ENCODE measurements at places on chromosomes 1 and 21. TPM values are rescaled to one million over a fixed set of nuclear protein-coding genes. Genes with fewer than 3 reads are reported as not detected.

DNA sequence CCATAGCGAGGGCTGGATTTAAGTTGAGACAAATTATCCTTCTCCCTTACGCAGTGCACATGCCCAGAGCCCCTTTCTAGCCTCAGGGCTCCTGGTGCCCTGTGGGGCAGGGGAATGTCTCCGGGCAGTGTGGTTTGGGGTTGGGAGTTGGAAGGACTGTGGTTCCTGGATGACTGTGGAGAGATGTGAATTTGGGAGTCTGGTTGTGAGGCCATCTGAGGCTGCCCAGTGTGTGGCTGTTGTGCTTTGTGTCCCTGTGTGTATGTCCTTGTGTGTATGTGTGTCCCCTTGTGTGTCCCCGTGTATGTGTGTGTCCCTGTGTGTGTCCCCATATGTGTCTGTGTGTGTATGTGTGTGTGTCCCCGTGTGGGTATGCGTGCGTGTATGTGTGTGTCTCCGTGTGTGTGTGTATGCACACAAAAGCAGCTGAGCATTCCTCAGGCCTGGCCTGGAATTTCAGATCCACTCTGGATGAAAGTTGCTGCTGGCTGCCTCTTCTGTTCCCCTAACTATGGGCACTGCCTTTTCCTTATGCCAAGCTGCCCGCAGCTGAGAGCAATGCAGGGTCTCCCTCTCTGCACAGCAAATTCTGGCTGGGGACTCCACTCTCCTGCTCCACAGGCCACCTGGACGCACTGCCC, 65.4 kb downstream of the UBIAD1 start:
- peaks cover 44% of the 10 kb centered on the region for H3K27me3 ChIP-seq
- H3K4me3 ChIP-seq, result no peak overlapping the region
- no peaks in the 10 kb centered on the region for H3K4me1 ChIP-seq

CD34 gene
- total RNA-seq, result 50.7 TPM

CD1E gene
- 3.8 TPM for total RNA-seq

OR2T33 gene
- total RNA-seq, result not detected

BRINP2 gene
- total RNA-seq, result not detected
